ENCODE measurements at places on chromosomes 1 and 21. TPM values are rescaled to one million over a fixed set of nuclear protein-coding genes. Genes with fewer than 3 reads are reported as not detected.

Gene CASZ1
- total RNA-seq = 9.9 TPM

Gene RXFP4
- total RNA-seq = not detected

Gene A3GALT2
- total RNA-seq = not detected

Gene SPATA1
- 3.4 TPM for total RNA-seq

Gene LRRC7
- total RNA-seq = 0.16 TPM

Gene PRAMEF12
- not detected for total RNA-seq

Gene FAM177B
- total RNA-seq = not detected

Gene EXTL1
- not detected for total RNA-seq

DNA sequence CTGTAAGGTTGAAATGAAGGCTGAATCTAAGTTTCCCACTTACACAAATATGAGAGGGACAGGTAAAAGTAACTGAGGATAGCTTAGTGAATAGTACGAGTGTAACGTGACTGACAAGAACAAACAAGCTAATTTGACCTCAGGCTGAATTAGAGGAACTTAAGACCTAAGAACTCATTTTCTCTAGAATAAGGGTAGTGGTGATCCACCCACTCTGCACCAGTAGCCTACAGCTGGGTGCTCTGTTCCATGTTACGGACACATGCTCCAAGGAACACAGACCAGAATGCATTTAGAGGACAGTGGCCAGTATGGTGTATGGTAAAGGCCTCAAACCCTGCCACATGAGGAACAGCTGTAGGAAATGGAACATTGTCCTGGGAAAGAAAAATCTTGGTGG, 14.9 kb upstream of the TMEM9 start:
- no peak for DNase-seq

- no peak for DNase-seq
These were observed 14.8 kb upstream of the PSMA5 start for GRCh38 chr1:109441069-109441468.

- no peak for DNase-seq
These were observed 601.9 kb downstream of the MRPL39 start for GRCh38 chr21:25005388-25005787.

- no peak for DNase-seq
These were observed 16.6 kb upstream of the LEMD1 start for GRCh38 chr1:205438213-205439158.

- DNase-seq = no peak
These were observed 21.1 kb upstream of the SELP start for GRCh38 chr1:169651035-169651434.

DNA sequence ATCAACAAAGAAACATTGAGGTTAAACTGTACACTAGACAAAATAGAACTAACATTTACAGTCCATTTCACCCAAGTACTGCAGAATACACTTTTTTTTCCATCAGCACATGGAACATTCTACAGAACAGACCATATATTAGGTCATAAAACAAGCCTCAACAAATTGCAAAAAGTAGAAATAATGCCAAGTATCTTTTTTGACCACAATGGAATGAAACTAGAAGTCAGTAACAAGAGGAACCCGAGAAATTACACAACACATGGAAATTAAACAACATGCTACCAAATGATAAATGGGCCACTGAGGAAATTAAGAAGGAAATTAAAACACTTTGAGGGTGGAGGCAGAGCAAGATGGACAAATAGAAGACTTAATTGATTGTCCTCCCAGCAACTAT, 8.4 kb upstream of the C1orf185 start:
- no peak for DNase-seq

DNA sequence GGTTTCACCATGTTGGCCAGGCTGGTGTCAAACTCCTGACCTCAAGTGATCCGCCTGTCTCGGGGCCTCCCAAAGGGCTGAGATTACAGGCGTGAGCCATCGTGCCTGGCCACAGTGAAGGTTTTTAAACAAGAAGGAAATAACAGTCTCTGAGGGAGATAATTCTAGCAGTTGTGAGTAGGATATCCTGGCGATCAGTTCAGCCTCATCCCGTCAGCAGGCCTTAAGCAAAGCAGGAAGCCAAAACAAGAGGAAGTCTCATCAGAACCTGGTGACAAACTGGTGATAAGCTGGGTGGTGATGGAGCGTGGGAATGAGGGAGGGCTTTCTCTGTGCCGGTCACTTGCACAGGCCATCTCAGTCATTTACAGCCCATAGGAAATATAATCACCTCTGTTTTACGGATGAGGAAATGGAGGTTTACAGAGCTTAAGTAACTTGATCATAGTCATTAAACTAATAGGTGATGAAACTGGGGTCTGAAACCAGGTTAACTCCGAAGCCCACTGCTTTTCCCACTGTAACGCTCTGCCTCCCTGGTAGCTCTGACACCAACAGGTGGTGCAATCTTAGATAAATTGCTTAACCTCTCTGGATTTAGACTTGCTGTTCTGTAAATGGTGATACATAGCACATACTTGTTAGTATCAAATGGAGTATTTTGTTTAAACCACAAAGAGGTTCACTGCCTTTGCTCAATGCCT, 40.8 kb upstream of the A3GALT2 start:
- DNase-seq = no peak

DNA sequence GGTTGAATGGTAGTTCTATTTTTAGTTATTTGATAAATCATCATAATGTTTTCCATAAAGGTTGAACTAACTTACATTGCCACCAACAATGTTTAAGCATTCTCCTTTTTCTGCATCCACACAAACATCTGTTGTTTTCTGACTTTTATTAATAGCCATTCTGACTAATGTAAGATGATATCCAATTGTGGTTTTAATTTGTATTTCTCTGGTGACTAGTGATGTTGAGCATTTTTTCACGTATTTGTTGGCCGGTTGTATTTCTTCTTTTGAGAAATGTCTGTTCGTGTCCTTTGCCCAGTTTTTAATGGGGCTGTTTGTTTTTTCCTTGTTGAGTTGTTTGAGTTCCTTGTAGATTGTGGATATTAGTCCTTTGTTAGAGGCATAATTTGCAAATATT, 24.6 kb upstream of the SLC35F3 start:
- DNase-seq = no peak

- DNase-seq = no peak
These were observed 39.4 kb downstream of the ACTN2 start for GRCh38 chr1:236725668-236726067.

DNA sequence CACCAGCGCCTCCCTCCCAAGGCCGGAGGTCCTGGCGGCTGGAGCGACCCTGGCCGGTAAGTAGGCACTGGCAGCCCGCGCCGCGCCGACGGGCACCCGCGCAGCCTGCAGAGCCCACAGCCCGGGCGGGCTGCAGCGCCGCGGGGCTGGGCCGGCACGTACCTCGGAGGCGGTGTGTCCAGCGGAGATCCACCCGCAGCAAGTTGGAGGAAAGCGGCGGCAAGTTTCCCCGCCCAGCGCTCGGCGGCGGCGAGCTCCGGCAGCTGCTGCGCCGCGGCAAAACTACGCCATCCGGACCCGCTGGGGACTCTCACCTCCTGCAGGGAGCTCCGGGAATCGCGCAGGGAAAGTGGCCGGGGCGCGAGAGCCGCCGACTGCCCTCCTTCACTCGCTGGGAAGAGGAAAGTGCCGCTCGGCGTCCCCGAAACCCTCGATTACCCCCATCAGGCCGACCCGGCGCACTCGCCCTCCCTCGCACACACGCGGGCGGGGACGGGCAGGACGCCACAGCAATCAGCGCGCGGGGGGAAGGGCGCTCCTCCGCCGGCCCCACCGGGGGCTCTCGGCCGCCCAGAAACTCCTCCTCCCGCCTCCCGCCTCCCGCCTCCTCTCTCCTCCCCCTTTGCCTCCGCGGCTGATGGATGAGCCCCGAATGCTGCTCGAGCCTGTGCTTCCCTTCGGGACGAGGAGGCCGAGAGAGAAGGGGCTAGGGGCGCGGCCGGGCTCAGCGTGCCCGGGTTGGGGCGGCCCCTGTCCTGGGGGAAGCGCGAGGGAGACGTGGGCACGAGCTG, at the start of gene TGFBR3:
Gene TGFBR3 (minus strand): TSS at position 436 of the 791 bp plus-strand sequence. CDS start 24,620 bp downstream, outside the sequence.
- peak; percentile 67 for DNase-seq

DNA sequence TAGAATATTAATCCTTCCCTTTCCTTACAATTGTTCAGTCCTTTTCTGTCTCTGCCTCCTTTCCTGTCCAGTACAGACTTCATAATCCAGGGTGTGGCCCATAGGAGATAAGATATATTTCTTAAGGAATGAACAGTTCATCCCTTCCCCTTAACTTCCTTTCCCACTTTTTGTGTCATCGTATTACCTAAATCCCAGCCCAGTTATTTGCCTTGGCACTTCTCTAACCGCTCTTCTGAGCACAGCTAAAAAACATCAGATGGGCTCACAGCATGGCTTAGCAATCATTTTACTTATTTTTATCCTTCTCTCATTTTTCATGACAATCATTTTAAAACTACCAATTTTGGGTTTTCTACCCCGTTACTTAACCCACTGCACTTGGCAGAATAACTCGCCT, 39.6 kb downstream of the F3 start:
- no peak for DNase-seq

All from activated CD8-positive, alpha-beta T cell treated with anti-CD3 and anti-CD28 coated beads, Interleukin-2, amount 10 ng/mL, durations not matched to agents 7 days and 5 days (primary cell).